Posterior vena cava (tissue), 2 donors: ENCODE measurements at places on chromosomes 12 and 14.

GRCh38 chr14:36938678-36939077, 233.7 kb downstream of the SLC25A21 start:
- no peak for DNase-seq

DNA sequence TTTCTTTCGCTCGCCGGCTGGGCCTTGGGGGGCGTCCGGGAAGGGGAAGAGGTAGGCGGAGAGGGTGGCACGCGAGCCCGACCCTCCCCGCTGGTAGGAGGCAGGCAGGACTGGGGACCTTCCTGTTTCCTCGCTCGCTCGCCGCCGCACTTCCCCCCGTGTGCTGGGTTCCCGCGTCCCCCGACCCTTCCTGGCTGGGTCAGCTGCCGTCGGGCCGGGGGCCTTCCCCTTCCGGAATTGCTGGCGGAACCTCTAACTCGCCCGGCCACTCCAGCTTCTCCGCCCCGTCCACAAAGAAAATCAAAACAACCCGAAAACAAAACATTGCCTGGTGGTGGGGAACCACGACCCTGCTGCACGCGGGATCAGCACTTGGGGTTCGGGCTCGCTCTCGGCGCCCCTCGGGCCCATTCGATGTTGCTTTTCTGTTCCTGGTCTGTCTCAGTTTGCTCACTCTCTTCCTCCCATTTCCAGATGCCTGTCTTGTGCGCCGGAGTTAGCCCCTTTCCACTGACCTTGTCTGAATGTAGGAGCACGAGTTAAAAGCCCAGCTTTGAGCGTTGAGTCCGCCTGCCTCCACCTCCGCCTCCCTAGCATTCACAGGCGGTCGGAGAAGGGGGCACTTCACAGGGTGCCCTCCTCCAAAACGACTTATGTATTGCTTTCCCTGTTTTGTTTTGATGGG, 581 bp downstream of the PAPOLA start:
- peak; percentile 91 for DNase-seq

DNA sequence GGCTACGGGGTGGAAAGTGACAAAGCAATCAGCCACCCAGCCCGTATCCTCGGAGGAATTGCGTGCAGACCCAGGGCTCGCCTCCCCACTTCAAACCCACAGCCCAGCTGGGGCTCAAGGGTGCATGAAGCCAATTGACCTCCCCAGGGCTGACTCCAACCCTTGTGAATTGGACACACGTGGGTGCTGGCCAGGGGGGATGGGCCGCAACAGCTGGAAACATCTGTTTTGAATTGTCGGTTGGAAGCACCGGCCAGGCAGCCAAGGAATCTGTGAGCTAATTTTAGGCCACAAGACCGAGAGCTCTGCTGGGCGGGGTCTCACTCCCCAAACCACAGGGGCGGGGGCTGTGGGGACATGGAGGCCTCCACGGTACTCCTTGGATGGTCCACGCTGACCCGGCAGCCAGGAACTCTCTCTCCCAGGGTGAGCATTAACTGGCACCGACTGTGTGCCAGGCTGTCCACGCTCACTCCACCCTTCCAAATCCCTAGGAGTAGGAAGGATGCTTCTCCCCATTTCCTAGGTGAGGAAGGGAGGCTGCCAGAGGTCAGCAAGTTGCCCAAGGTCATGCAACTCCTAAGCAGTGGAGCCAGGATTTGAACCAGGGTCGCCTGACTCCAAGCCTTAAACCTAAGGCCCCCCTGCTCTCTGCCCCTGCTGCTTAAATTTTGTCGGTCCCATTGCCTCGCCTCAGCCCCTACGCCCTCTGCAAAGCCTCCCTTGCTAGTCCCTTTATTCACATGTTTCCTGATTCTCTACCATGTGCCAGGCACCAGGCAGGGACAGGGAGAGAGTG, 11.9 kb upstream of the TMEM119 start:
- peak; percentile 91 for DNase-seq

DNA sequence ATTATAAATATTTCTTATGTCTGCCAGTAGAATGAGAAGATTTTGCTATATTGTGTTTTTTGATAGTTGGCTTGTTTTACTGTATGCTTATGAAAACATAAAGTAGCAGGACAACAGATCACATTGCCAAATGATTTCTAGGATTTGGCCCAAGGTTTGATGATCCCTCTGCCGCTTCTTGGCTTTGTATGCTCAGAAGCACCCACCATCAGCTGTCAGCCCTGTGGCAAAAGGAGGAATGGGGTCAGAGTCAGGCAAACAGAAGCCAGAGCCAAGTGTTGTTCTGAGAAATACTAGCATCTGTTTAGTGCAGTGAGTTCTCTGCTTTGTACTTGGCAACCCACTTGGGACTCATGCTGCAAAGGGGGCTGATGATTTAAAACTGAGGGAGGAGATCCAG, 152.2 kb downstream of the PDE3A start:
- DNase-seq = no peak

GRCh38 chr12:31007153-31007495, 66.5 kb upstream of the DDX11 start:
- DNase-seq = peak; percentile 37

- DNase-seq = no peak
Observed at GRCh38 chr14:67851785-67852410, 32.3 kb downstream of the RAD51B start.

- DNase-seq = no peak
Observed at GRCh38 chr14:44107156-44107555, 399.9 kb downstream of the FSCB start.

- DNase-seq = no peak
Observed at GRCh38 chr12:51524386-51524901, 66.6 kb upstream of the SCN8A start.

GRCh38 chr12:40327535-40327934, 102.7 kb downstream of the LRRK2 start:
- DNase-seq = no peak

- no peak for DNase-seq
Observed at GRCh38 chr14:81676395-81676794, 142.7 kb upstream of the SEL1L start.

DNA sequence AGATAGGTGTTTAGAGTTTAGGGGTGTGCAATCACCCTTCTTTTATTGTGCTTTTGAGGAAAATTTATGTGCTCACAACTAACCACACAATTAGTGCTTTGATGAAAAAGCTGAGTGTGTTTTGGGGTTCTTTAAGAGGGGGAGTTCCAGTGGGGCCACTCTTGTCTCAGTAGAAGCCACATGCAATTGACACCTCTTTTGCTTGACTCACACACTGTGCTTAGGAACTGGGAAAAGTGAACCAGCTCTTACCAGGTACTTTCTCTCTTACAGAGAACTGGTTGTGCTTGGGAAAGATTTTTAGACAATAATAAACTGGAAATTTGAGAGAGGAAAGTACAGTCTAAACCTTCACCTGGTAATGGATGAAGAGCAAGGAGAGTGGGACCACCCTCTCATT, 12.3 kb upstream of the YBX3 start:
- no peak for DNase-seq

DNA sequence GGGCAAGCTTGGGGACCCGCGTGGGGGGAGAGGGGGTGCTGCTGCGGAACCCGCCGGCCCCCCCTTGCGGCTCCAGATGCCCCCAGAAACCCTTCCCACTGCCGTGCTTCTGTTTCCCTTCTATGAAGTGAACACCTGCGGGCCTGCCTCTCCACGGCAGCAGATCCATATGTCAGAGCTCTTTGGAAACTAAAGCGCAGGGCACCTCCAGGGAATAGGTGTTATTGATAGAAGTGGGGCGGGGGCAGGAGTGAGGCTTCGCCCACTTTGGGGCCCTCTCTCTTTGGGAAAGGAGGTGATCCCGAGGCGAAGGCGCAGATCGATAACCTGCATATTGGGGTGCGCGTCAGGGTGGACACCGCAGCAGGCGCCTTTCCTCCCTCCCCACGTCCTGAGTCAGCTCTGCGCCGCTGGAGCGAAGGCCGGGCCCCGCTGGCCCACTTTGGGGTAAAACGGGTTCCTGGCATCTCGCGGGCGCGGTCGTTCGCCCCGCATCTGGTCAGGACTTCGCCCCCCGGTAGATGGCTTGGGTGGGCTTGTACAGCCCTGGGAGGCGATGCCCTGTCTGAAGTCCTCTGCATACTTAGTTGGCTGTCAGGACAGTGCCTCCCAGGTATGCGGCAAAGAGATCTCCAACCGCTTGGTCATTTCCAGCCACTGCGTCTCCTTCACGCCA, 524 bp downstream of the KMT5A start:
- DNase-seq = no peak

- DNase-seq = peak; percentile 96
Observed at GRCh38 chr14:104976198-104977007, 1.8 kb downstream of the AHNAK2 start.

DNA sequence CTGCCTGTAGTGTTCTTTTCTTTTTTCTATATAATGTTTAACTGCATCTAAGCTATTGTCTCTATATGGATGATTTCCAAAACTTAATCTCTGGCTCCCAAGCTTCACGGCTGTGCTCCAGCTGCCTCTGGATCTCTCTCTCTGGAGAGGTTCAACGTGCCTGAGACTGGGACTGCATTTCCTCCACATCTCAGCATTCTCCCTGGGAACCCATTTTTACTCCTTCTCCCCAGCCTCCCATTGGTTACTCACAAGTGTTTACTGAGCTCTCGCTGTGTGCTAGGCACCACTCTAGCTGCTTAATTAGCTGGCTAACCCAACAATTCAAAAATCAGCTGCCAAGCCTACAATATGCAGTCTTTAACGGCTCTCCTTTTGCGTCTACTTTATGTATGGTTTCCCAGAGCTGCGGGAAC, 34.7 kb downstream of the FBXL14 start:
- no peak for DNase-seq

GRCh38 chr12:114189266-114189665, 216.7 kb downstream of the TBX5 start:
- DNase-seq = no peak

DNA sequence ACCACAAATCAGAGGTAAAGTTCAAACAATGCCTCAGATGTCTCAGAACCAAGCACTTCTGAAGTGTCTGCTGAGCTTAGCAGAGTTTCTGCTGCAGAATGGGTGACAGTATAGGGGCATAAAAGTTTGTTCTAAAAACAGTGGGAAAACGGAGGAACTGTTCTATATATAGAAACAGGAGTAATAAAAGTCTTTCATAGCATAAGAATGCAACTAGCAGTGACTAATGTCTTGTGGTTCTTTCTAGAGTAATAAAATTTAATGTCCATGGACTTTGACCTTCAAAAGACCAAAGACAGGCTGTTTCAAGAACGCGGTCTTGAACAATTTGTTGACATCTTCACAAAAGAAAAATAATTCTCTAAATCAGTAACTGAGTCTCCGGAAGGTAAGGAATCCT, 107.5 kb upstream of the FAR2 start:
- no peak for DNase-seq

DNA sequence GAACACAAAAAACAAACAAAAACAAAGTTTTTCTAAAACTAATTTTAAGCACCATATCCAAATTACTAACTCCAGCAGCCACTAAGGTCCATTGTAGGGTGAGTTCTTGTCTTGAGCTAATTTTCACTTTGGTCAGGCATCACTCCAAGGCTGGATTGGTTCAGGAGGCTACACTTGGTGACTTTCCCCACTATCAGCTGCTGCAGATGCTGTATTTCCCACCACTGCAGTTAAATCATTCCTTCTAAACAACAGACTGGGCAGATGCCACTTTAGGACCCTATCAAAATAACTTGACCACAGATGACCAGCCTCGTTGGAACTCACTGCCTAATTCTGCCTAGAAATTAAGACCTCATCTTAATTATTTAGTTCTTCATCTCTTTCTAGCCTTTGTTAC, 140.5 kb downstream of the SLC16A7 start:
- no peak for DNase-seq

DNA sequence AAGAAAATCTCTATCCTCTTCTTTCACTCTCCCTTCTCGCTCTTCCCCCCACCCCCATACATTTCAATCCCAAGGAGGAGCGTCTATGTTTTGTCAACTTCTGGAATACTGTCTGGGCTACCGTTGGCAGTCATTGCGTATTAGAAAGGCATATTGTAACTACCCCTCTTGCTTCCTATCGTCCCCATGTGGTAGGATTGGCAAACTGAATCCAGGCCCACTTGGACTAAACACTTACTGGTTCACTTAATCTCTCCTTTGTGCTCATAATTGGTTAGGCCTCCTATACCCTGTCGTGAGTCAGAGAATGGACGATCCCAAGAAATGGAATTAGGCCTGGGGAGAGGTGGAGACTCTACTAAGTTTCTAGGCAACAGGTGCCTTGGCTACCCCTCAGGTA, 68.8 kb upstream of the SLC8A3 start:
- DNase-seq = no peak

DNA sequence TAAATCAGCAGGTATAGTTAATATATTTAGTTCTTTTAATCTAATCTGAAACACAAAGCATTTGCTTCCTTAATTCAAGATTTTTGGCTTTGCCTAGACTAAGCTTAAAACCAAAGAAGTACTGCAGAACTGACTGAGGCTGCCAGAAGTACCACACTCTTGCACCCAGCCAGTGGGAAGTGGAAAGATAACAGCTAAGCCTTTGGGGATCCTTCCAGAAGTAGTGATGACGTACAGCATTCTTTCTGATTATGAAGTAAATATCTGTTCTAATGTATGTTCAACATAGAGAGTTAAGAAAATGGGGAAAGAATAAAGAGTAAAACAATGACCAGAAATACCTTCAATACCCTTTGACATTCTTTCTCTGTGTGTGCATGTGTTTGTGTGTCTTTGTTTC, 19.3 kb downstream of the NTF3 start:
- DNase-seq = no peak

GRCh38 chr12:80777587-80777986, 60.9 kb downstream of the MYF5 start:
- DNase-seq = no peak

GRCh38 chr12:20127413-20127812, 240.9 kb upstream of the PDE3A start:
- no peak for DNase-seq

- peak; percentile 88 for DNase-seq
Observed at GRCh38 chr14:56119201-56119981, 1.2 kb downstream of the PELI2 start.

DNA sequence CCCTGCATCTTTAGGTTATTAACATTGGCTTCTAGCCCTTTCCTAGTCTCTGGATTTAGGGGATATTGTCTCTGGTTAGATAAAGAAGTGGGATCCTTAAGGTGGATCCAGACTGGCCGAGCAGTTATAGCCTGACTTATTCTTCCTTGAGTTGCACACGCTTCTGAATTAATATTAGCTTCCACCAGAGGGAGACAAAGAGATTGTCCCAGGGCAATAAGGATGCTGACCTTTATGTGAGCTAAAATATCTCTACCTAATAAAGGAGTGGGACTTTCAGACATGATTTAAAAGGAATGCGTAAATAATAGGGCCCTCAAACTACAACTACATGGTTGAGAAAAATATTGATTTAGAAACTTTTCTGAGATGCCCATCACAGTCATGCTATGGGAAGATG, 139.7 kb downstream of the SLCO1B3 start:
- DNase-seq = no peak

DNA sequence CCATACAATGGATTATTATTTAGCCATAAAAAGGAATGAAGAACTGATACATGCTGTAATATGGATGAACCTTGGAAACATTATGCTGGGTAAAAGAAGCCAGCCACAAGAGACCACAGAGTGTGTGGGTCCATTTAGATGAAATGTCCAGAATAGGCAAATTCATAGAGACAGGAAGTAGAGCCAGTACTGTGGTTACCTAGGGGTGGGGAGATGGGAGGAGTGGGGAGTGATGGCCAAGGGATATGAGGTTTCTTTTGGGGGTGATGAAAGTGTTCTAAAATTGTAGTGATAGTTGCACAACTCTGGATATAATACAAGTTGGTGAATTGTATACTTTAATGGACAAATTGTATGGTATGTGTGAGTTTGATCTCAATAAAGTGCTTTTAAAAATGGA, 18.6 kb downstream of the JDP2 start:
- no peak for DNase-seq
